PC-9 (cell line): ENCODE measurements at places on chromosomes 6 and 20.

GRCh38 chr6:151291722-151292059, 51.9 kb downstream of the AKAP12 start:
- DNase-seq: no peak

DNA sequence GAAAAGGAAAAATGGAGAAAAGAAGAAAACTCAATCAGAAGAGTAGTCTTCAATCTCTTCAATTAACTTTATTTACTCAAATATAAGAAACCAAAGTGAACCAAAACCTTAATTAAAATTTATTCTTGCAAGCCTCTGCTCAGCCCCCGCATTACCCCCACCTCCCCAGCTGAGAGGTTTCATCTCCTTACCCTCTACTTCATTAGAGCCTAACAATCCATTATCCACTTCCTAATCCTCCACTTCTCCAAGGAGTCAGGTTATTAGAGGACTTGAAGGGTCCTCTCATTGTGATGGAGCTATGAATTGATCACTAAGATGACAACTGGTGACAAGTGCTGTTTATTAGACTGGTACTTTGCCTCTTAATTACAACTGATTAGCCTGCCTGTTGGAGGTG, 956.5 kb downstream of the TFAP2A start:
- DNase-seq: no peak

GRCh38 chr20:63536241-63536977, 767 bp downstream of the PTK6 start:
- peak; percentile 69 for DNase-seq

DNA sequence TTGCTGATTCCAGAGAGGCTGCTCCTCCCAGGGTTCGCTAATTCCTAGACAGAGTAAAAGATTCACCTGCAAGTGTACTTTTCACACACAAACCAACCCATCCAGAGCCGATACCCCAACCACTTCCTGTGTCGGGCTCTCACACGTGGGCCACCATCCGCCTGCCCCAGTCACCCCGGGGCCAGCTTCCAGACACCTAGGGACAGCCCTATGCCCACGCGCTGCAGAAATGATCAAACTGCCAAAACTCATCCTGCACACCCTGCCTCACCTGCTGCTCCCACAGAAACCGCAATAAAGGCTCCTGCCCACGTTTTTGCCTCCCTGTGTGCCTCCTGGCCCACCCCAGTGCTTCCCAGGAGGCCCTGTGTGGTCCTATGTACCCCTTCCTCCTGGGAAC, 59.5 kb downstream of the PSMG4 start:
- no peak for DNase-seq

DNA sequence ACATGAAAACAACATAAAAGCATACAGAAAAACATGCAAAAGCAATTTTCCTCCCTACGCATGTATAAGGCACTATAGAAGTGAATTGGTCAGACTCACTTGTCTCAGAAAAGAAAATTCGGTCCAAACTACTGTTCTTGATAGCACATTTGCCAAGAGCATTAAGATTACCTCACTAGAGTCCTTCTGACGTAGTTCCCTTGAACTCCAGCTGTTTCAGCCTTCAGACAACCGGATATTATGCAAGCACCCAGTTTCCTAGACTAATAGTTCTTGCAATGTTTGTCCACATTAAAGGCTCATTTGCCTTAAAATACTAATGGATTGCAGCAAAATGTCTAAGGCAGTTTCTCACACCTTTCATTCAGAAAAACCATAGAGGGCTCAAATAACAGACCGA, 2.5 kb upstream of the CASS4 start:
- no peak for DNase-seq

- DNase-seq: no peak
Observed at GRCh38 chr20:21323640-21324039, 20.5 kb downstream of the XRN2 start.

- DNase-seq: peak; percentile 94
Observed at GRCh38 chr6:30885999-30886896, 1.9 kb downstream of the DDR1 start.

DNA sequence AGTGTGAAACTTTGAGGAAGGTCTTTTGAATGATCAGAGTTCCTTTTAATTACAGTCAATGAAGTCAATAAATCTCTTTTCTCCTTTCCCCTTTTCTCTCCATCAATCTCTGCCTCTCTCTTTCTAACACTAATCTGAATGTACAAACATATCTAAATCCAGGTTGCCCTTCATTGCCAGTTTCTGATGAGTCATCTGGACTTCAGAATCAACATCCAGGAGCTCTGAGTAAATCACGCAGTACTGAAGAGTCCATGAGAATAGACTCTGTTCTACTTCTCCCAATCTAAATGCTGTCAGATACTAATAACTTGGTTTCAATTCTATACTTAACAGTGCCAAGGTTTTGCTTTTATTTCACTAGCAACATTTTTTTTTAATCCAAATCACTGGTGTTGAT, 238.7 kb upstream of the THEMIS start:
- no peak for DNase-seq

DNA sequence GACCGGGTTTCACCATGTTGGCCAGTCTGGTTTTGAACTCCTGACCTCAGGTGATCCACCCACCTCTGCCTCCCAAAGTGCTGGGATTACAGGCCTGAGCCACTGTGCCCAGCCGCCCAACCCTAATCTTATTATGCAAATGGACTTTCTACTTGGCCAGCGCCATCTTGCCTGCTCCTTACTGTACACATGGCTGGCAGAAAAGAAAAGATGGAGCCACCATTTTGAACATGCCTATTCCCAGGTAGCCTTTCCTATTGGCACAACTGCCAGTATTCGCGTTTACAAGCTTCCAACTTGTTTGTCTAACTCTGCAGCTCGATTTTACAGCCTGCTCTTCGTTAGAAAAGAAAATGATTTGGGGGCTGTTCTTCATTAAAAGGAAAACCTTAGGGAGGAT, 84.3 kb downstream of the WDR27 start:
- DNase-seq: no peak

GRCh38 chr20:1654996-1655395, 2.6 kb downstream of the SIRPG start:
- DNase-seq: no peak

- no peak for DNase-seq
Observed at GRCh38 chr6:96841345-96841744, 4.1 kb upstream of the GPR63 start.

DNA sequence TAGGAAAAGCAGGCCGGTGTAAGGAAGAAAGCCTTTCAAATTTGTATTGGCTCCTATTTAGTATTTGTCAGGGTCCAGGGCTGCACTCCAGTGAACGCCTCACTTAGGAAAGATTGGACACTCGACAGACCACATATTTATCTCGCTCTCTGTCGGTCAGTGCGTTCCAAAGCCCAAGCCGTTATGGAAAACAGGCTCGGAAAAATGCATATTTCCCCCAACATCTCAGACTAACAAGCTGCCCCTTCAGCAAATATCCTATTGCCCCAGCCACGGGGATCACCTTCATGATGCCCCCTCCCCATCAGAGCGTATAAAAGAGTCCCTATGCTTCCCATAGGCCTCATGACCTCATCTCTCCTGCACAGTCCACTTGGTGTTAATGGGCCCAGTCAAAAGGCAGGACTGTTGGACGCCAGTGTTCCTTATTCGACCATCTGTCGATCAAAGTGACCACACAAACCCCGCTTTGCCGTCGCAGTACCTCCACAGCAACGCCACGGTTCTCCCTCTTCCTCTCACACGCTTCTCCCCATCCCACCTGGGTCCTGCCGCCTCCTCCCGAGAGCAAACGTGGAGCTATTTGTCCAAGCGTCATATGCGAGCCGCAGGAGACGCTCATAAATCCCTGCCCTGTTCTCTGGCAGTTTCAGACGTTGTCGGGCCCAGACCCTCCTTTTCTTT, 63.3 kb downstream of the NPEPL1 start:
- DNase-seq: no peak

GRCh38 chr20:53708129-53708968, 114.7 kb upstream of the ZNF217 start:
- DNase-seq: peak; percentile 90

GRCh38 chr6:139940741-139941729, 566.6 kb upstream of the CITED2 start:
- no peak for DNase-seq

DNA sequence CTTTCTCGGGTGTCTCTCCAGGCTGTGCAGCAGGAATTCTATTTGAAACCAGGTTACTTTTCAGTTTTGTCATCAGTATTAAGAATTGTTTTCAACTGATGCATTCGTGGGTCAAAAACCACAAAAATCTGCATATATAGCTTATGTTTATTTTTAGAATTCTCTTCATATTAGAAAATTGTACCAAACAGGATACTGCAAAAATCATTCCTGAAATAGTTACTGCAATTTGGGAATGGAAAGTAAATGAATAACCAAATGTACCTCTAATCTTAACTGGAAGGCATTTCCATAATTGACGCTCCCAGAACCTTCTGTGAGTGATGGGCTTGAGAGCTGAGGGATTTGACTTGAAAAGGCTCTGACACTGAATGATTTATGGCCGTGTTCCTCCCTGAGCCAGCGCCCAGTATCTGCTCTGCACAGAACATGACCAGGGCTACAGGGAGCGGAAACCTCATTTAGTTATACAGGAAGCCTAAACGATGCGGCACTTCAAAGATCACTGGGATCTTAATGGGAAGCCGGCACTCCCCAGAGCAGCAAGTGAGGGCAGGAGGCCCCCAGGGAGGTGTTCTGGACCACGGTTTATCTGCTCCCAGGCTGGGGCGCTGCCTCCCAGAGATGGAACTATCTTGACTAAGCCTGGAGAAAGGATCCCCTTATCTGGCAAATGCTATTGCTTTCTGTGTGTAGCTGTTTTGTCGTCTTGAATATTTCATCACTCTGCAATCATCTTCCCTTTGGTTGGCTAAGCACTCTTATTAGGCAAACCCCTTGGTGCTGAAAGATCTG, 446.0 kb downstream of the QKI start:
- no peak for DNase-seq

- DNase-seq: no peak
Observed at GRCh38 chr6:166575205-166575604, 11.3 kb downstream of the RAMACL start.

DNA sequence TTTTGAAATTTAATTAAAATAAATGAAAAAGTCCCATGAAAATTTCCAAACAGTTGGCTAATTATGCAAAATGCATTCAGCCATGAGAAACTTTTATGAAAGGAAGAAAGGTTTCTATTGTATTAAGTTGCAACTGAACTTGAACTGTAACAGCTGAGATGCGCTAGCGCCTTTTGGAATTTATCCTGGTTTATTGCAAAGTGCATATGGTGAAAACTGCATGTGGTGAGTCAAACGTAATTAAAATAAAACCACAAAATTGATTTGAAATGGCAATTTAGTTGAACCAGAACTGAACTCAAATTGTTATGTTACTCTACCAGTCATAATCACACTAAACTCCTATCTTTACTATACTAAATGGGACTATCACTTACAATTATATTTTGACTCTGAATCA, 46.4 kb upstream of the COL21A1 start:
- no peak for DNase-seq

DNA sequence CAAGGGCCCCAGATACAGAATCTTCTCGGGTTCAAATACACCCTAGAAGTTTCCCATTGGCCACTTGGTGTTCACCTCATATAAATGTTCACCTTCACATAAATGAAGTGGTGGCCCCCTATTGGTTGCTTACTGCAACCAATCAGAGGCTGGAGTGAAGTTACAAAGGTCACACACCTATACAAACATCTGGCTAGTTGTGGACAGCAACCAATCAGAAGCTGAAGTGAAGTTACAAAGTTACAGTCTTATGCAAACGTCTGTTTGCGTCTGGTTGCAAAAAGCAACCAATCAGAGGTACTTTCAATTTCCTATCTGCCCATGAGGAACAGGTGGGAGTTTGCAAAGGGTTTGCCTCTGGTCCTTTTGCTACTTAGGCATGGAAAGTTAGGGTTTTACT, 206.5 kb upstream of the BMP2 start:
- no peak for DNase-seq

GRCh38 chr6:128239146-128239545, 281.3 kb downstream of the PTPRK start:
- no peak for DNase-seq

GRCh38 chr6:41939848-41940758, 1.5 kb downstream of the CCND3 start:
- peak; percentile 61 for DNase-seq

GRCh38 chr6:124512431-124512830, 449.8 kb upstream of the RNF217 start:
- DNase-seq: no peak

GRCh38 chr6:143929975-143930374, 65.7 kb downstream of the ZC2HC1B start:
- no peak for DNase-seq
